IMR-90 (cell line): ENCODE measurements at places on chromosomes 13 and 19. TPM values are rescaled to one million over a fixed set of nuclear protein-coding genes. Genes with fewer than 3 reads are reported as not detected.
A peak's percentile ranks its signal among the peaks of the same experiment; 100 is the strongest.

ZNF155 gene
- 9.0 and 10.8 TPM in 2 replicates for total RNA-seq

GRCh38 chr13:73303851-73304250 is 245.0 kb downstream of the KLF5 start:
- peak; percentile 75 for DNase-seq

DNA sequence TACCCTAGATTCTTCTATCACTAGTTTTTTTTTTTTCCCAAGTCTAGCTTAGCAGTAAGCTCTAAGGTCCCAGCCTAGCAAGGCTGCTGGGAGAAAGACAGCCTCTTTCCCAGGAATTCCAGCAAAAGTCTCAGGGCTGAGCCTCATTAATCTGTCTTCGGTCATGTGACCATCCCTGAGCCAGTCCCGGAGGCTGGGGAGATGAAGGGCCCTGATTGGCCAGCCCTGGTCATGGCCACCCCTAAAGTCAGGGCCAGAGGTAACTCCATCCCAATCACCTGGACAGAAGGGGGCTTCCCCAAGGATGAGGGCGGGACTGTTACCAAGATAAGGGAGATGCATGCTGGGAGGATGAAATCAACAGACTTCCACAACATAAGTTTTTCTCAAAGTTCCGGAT is 43.3 kb downstream of the CCNE1 start:
- no peak for DNase-seq

DNA sequence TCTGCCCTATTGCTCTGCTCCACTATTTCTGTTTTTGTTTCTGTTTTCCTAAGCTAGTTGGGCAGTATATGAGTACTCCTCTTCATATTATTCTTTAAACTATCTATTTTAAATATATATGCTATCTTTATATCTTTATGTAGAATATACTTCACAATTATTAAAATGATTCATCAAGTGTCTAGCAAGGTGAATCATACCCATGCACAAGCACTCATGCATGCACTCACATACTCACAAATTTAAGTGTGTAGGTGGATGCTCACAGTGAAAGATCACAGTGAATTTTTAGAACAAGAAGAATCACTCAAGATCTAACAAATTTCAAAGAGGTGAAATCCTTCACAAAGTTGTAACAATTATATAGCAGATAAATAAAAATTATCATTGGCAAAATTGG is 435.6 kb upstream of the SLITRK5 start:
- DNase-seq = peak; percentile 28

KLK14 gene
- not detected in 2 replicates for total RNA-seq

HSH2D gene
- total RNA-seq = not detected in 2 replicates

- peak; percentile 58 for DNase-seq
These were observed 368.4 kb downstream of the KLF12 start for GRCh38 chr13:73765651-73766384.

- no peak for DNase-seq
These were observed 921.6 kb upstream of the PCDH20 start for GRCh38 chr13:62337109-62337880.

DNA sequence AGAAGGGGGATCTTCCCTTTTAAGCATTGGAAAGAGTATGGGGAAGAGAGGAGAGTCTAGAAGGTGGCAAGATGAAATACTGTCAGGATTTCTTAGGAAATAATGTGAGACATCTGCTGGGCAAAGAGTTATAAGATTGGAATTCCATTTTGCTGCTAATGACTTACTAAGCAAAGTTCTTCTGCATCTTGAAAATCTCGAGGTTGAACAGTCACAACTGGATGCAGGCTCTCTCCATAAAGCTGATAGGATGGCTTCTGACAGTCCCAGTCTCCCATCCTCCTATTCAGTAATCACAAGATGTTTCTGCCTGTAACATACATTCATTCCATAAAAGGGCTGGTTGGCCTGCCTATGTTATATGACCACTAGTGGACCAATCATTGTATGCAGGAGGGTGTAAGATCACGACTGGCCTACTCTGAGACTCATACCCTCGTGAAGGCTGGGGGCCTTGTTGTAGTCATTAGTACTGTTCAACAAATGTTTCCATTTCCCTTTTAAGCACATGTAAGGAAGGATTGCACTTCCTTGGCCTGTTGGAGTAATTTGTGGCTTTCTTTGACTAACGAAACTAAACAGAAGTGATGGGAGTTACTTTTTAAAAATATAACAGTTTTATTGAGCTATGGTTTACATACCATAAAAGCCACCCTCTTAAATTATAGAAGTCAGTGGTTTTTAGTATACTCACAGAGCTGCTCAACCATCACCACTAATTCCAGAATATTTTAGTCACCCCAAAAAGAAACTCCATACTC is 45.0 kb upstream of the TDRD3 start:
- no peak for DNase-seq

DNA sequence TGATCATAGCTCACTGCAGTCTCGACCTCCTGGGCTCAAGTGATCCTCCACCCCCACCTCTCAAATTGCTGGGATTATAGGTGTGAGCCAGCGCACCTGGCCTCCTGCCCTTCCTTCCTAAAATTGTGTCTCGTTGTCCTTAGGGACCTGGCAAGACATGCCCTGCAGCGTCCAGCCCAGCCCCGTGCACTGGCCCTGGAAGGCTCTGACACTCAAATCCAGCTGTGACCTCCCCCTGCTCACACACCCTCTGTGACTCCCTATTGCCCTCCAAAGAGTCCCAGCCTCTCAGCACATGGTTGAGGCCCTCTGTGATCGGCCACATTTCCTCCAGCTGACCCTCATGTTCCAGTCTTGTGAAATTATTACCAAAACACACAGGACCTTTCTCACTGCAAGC is 4.9 kb downstream of the MPV17L2 start:
- no peak for DNase-seq

CYP4F8 gene
- total RNA-seq = not detected in 2 replicates

GRCh38 chr19:41584931-41585330 is 9.0 kb downstream of the CEACAM21 start:
- no peak for DNase-seq

DNA sequence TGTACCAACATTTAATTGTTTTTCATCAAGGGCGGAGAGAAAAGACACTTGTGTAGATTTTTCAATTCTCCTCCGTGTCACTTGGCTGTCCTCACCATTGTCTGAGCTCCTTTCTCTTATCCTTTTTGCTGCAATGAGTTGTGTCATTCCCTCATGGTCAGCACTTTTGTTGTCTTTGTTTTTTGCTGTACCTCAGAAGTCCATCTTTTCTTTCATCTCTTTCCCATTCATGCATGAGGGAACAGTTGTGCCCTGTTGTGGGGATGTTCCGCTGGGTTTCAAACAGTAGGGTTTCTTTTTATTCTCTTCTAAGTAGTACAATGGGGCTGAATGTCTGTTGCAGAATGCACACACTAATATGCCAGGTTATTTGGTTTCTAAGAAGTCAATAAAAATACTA is 222.6 kb downstream of the TM9SF2 start:
- no peak for DNase-seq

POU2F2 gene
- total RNA-seq = 0.54 and 0.56 TPM in 2 replicates

LILRA5 gene
- total RNA-seq = not detected in 2 replicates

DNA sequence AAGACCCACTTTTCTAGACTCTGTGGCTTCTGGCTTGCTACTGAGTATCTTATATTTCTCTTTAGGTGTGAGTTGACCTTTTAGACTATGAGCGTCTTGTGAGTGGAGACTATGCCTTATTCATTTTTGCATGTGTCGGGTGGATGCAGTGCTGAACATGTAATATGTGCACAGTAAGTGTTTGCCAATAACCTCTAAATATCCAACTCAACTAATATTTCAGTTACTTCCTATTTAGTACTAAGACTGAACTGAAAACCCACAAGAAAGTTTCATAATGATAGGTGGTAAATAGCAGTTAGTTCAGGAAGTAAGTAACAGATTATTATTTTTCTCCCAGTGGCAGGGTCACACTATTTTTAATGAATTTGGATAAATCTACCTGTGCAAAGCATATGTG is 269.3 kb downstream of the KCNRG start:
- DNase-seq = no peak

- DNase-seq = peak; percentile 17
These were observed 72.7 kb downstream of the ZNF254 start for GRCh38 chr19:24159707-24160106.

DNA sequence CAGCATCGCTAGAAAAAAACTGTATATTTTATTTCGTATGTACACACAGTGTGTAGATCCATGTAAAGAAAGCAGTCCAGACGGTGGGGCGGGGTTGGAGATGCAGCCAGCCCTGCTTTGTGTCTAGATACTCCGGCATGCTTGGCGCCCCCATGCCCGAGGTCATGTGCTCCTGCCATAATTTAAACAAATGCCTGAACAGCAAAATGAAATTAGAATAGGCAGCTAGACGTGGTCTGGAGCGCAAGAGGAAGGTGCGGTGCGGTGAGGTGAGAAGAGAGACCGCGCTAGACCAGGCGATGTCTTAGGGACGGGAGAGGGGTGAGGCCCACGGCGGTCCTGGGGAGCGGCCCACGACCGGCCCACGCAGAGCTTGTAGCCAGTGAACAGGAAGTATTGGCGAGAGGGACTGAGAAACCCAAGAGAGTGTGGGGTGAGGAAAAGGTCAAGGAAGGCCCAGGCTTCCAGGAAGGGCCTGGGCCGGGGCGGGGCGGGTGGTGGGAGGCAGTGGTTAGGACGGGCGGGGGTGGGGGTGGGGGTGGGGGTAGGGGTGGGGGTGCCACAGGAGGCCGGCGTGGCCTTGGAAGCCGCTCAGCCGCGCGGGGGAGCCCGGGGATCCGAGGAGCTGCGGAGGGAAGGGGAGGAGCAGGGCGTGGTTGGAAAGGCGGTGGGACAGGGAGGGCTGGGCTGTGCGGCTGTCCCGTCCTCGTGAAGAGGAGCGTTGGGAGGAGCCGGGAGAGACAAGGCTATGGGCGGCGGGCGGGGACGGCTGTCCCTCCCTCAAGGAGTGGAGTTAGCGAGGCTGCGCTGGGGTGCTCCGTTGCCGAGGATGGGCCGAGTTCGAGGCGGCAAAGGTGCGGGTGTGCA is 254.7 kb upstream of the SGCG start:
- DNase-seq = no peak

GRCh38 chr19:3225169-3225485 is 666 bp downstream of the CELF5 start:
- DNase-seq = no peak

DNA sequence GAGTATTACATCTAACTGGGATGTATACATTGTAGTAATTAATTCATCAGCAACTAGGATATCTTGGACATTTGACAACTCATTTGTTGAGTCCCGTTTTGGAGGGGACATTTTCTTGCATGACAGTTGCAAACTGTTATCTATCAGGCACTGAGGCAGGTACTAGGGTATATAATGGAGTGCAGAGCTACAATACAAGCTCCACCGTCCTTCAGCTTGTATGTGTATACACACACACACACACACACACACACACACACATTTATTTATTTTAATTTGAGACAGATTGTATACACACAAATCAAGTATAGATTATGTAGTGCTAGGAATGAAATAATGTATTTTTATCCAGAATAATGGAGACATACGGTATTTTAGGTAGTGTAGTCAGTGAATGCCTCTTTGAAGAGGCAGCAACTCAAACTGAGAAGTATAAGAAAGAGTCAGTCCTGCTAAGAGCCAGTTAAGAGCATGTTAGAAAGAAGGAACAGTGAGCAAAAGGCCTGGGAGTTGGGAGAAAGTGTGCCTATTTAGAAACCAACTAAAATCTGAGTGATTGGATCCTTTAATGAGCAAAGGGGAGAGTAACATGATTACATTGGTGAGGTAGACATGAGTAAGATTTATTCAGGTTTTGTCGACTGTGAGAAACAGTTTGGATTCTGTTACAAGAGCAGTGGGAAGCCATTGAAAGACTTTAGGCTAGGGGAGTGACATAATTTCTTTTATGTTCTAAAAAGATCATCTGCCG is 74.5 kb downstream of the NBEA start:
- DNase-seq = no peak

ONECUT3 gene
- not detected in 2 replicates for total RNA-seq

GRCh38 chr13:98427331-98427995 is 149.4 kb downstream of the STK24 start:
- DNase-seq = no peak

DNA sequence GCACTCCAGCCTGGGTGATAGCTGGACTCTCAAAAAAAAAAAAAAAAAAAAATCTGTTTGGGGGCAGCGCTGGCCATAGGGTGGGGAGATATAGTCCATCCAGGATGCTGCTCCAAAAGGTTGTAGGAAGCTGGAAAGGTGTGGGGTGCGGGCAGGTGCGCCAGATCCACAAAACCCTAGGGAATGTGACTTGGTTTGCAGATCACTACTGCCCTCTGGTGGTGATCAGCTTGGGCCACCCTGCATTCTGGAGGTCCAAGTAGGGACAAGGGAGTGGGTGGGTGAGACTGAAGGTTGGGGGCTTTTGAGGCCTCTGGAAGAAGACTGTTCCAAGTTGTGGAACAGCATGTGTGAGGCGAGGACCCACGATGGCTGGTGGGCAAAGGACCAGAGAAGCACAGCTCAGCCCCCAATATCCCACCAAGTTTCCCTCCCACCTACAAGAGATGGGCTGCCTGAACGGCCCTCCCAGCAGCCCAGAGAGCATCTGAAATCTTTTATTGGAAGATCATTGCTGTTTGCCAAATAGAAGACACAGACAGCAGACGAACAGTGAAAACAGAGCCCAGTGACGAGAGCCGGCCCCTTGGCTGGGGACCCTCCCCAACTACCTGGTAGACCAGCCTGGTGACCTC is 10.4 kb upstream of the TYK2 start:
- peak; percentile 71 for DNase-seq

LHB gene
- not detected in 2 replicates for total RNA-seq

CYP2S1 gene
- total RNA-seq = 0.54 and 0.83 TPM in 2 replicates

DNA sequence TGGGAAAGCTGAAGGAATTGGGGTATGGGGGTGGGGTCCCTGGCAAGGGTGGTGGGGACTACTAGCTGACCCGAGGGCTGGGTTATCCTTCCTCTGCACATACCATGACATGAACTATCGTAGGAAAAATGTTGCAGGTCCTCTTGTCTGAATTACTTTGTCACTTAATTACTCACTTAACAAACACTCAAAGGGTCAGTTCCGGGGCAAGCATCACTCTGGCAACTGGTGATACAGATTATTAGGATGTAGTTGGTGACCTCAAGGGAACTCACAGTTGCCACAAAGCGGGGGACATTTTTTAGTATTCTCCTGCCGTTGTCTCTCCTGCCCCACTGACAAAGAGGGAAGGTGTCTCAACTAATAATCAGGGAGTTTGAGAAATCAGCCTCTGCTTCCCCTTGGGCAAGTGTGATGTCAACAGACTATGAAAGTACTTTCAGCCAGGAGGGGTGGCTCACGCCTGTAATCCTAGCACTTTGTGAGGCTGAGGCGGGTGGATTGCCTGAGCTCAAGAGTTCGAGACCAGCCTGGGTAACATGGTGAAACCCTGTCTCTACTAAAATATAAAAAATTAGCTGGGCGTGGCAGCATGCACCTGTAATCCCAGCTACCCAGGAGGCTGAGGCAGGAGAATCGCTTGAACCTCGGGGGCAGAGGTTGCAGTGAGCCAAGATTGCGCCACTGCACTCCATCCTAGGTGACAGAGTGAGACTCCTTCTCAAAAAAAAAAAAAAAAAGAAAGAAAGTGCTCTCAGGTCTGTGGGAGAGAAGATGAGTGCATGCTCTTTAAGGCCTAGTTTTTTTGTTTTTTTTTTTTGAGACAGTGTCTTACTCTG is 10.3 kb downstream of the DNAJB1 start:
- DNase-seq = peak; percentile 67

SMIM44 gene
- total RNA-seq = not detected in 2 replicates

GRCh38 chr19:6522712-6523111 is 8.1 kb upstream of the TNFSF9 start:
- no peak for DNase-seq

- DNase-seq = peak; percentile 64
These were observed 18.7 kb downstream of the CACNG7 start for GRCh38 chr19:53927739-53928138.

ATF5 gene
- total RNA-seq = 2.7 and 3.3 TPM in 2 replicates

- peak; percentile 67 for DNase-seq
These were observed 2.5 kb downstream of the FTL start for GRCh38 chr19:48967346-48968178.
